ENCODE measurements at places on chromosomes 11 and 22.

DNA sequence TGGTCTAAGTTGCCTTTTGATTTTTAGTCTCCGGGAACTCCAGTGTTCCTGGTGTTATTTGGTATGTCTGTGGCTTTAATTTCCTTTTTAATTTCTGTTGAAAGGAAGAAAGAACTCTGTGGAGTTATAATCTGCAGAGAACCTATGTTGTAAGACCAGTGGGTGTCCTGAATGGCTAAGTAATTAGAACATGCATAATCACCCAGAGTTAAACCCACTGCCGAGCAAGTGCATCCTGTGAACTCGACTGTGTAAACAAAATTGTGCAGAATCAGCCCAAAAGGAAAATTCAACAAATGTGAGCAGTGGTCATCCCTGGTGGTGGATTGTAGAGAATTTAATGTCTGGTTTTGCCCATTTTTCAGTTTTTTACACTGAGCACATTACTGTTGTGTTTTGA, 162.5 kb downstream of the COMMD9 start:
- no peaks in the 10 kb centered on the region for H3K36me3 ChIP-seq
- no peak overlapping the region for H3K27ac ChIP-seq
- no peaks in the 10 kb centered on the region for H3K4me1 ChIP-seq
- DNase-seq = no peak
- peaks cover 9% of the 10 kb centered on the region for H3K27me3 ChIP-seq
- H3K4me3 ChIP-seq = no peak overlapping the region

DNA sequence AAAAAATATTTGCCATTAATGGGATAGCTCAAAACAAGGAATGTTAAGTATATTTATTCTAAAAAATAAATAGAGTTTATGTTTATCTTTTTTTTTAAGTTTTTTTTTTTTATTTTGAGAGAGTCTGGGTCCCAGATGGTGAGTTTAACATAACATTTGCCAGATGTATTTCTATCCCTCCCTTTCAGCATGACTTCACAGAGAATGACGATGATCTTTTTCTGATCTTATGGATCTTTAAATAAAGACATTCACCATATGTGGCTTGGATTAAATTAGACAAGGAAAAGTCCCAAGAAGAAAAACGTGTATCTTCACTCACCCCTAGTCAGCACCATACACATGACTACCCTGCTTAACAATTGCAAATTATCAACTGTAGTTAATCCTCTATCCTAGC, 839.8 kb upstream of the CNTN5 start:
- no peaks in the 10 kb centered on the region for H3K36me3 ChIP-seq
- H3K27me3 ChIP-seq = no peaks in the 10 kb centered on the region
- H3K27ac ChIP-seq = no peak overlapping the region
- no peak for DNase-seq
- H3K4me1 ChIP-seq = no peaks in the 10 kb centered on the region
- H3K4me3 ChIP-seq = no peak overlapping the region

- H3K27ac ChIP-seq = no peak overlapping the region
- H3K4me3 ChIP-seq = no peak overlapping the region
Measured at GRCh38 chr11:134155946-134156865, 67.6 kb downstream of the NCAPD3 start.

DNA sequence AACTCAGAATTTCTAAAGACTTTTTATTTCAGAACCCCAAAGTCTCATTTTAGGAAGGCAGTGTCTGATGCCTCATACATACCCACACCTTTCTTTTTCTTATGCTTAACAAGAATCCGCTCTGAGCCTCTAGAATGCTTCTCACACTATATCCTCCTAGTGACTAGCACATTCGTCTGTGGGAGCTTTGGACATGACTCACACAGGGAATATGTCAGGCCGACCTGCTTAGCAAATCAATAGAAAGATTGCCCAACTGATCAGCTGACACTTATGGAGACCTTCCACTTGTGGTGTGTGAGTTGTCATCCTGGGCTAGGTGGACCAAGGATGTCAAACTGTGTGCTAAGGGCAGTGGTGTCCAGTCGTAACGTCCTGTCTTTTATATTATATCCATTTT, 129.9 kb upstream of the TTC12 start:
- no peak overlapping the region for H3K27ac ChIP-seq
- no peak overlapping the region for H3K4me3 ChIP-seq
- no peaks in the 10 kb centered on the region for H3K4me1 ChIP-seq
- DNase-seq = no peak

GRCh38 chr22:49272546-49273125, 555.0 kb downstream of the BRD1 start:
- peaks cover 4% of the 10 kb centered on the region for H3K27me3 ChIP-seq
- no peaks in the 10 kb centered on the region for H3K4me1 ChIP-seq
- no peaks in the 10 kb centered on the region for H3K36me3 ChIP-seq
- H3K4me3 ChIP-seq = no peak overlapping the region

DNA sequence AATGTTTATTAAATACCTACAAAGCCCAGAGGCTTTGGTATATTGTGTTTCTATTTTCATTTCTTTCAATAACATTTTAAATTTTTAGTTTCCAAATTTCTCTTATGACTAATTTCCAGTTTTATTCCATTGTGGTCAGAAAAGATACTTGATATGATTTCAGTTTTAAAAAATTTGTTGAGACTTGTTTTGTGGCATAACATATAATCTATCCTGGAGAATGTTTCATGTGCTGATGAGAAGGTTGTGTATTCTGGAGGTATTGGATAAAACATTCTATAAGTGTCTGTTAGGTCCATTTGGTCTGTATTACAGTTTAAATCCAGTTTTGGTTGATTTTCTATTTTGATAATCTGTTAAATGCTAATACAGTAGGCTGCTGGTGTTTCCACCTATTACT, 9.8 kb upstream of the RAG1 start:
- no peak overlapping the region for H3K4me3 ChIP-seq
- H3K27me3 ChIP-seq = peaks cover 10% of the 10 kb centered on the region
- no peak for DNase-seq

GRCh38 chr11:43697679-43698078, 17.1 kb downstream of the HSD17B12 start:
- H3K27ac ChIP-seq = no peak overlapping the region
- no peaks in the 10 kb centered on the region for H3K4me1 ChIP-seq
- H3K36me3 ChIP-seq = peaks cover 22% of the 10 kb centered on the region
- H3K27me3 ChIP-seq = no peaks in the 10 kb centered on the region

- no peaks in the 10 kb centered on the region for H3K36me3 ChIP-seq
- no peaks in the 10 kb centered on the region for H3K4me1 ChIP-seq
- no peak overlapping the region for H3K4me3 ChIP-seq
- no peak overlapping the region for H3K27ac ChIP-seq
- H3K27me3 ChIP-seq = no peaks in the 10 kb centered on the region
Measured at GRCh38 chr11:90344546-90344945, 121.7 kb upstream of the CHORDC1 start.

GRCh38 chr11:114216796-114217180, 79.4 kb upstream of the NNMT start:
- H3K4me3 ChIP-seq = peak overlapping the region; percentile 13
- H3K27ac ChIP-seq = peak overlapping the region; percentile 24
- H3K36me3 ChIP-seq = no peaks in the 10 kb centered on the region
- DNase-seq = no peak
- H3K4me1 ChIP-seq = peaks cover 36% of the 10 kb centered on the region

GRCh38 chr11:13868710-13869397, 93.7 kb upstream of the SPON1 start:
- peaks cover 35% of the 10 kb centered on the region for H3K4me1 ChIP-seq
- H3K27ac ChIP-seq = peak overlapping the region; percentile 71
- DNase-seq = peak; percentile 25
- H3K36me3 ChIP-seq = no peaks in the 10 kb centered on the region
- H3K4me3 ChIP-seq = peak overlapping the region; percentile 31

GRCh38 chr11:27848423-27848822, 148.2 kb upstream of the BDNF start:
- H3K4me3 ChIP-seq = no peak overlapping the region
- H3K4me1 ChIP-seq = no peaks in the 10 kb centered on the region
- no peaks in the 10 kb centered on the region for H3K36me3 ChIP-seq
- H3K27me3 ChIP-seq = no peaks in the 10 kb centered on the region
- no peak for DNase-seq

GRCh38 chr11:65111159-65111743, 421 bp upstream of the TM7SF2 start:
- peak overlapping the region; percentile 92 for H3K4me3 ChIP-seq
- H3K4me1 ChIP-seq = peaks cover 34% of the 10 kb centered on the region
- no peak for DNase-seq

- no peak overlapping the region for H3K4me3 ChIP-seq
- DNase-seq = no peak
- peaks cover 43% of the 10 kb centered on the region for H3K36me3 ChIP-seq
- H3K27ac ChIP-seq = no peak overlapping the region
- no peaks in the 10 kb centered on the region for H3K27me3 ChIP-seq
Measured at GRCh38 chr11:3002871-3003270, 10.7 kb upstream of the NAP1L4 start.

- peaks cover 67% of the 10 kb centered on the region for H3K4me1 ChIP-seq
- H3K27me3 ChIP-seq = no peaks in the 10 kb centered on the region
- H3K4me3 ChIP-seq = peak overlapping the region; percentile 96
- peaks cover 72% of the 10 kb centered on the region for H3K36me3 ChIP-seq
Measured at GRCh38 chr11:128518493-128519207, 68.7 kb downstream of the ETS1 start.

- H3K27ac ChIP-seq = no peak overlapping the region
Measured at GRCh38 chr22:45525480-45525879, 22.8 kb downstream of the FBLN1 start.

GRCh38 chr22:17501679-17502285, 61.5 kb upstream of the SLC25A18 start:
- peaks cover 3% of the 10 kb centered on the region for H3K27me3 ChIP-seq
- H3K27ac ChIP-seq = no peak overlapping the region
- H3K36me3 ChIP-seq = no peaks in the 10 kb centered on the region
- peaks cover 4% of the 10 kb centered on the region for H3K4me1 ChIP-seq
- DNase-seq = peak; percentile 23
- no peak overlapping the region for H3K4me3 ChIP-seq

- no peak overlapping the region for H3K27ac ChIP-seq
- no peak overlapping the region for H3K4me3 ChIP-seq
- H3K36me3 ChIP-seq = no peaks in the 10 kb centered on the region
- H3K4me1 ChIP-seq = no peaks in the 10 kb centered on the region
Measured at GRCh38 chr11:44404301-44404700, 94.4 kb upstream of the ALX4 start.

DNA sequence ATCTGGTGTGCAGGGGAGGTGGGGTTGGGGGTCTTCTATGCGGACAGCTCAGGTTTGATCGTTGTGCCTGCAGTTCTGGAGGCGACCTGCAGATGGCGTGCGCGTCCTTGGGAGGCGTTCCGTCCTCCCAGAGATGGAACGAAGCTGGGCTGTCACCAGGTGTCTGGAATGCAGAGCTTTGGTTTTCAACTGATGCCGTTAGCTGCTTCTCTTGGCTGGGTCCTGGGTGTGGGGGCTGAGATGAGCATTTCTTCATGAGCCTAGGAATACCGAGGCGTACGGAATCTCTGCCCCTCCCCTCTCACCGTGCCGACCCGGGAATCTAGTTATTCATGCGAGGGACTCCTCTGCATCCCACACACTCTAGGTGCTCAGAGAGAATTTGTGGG, 98.6 kb downstream of the CEP164 start:
- H3K4me1 ChIP-seq = no peaks in the 10 kb centered on the region
- peak; percentile 44 for DNase-seq
- no peak overlapping the region for H3K4me3 ChIP-seq
- H3K27ac ChIP-seq = no peak overlapping the region
- peaks cover 3% of the 10 kb centered on the region for H3K27me3 ChIP-seq

DNA sequence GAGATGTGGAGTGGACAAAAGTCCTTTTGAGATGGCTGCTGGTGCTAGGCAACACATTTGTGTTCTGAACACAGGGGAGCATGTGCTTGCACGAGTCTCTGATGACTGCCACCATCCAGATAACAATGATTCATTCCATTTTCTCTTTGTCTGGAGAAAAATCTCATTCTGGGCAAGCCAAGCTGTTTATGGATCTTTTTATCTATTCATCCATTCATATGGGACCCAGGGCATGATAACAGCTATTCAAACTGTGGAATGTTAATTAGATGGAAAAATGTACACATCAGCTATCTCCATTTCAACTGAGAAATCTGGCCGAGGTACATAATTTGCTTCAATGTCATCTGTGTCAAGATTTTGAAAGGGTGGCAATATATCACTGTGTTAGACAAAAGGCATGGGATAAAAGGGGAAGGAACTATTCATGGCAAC, 117.5 kb upstream of the ZBED5 start:
- no peaks in the 10 kb centered on the region for H3K4me1 ChIP-seq
- H3K27me3 ChIP-seq = peaks cover 14% of the 10 kb centered on the region
- no peaks in the 10 kb centered on the region for H3K36me3 ChIP-seq

DNA sequence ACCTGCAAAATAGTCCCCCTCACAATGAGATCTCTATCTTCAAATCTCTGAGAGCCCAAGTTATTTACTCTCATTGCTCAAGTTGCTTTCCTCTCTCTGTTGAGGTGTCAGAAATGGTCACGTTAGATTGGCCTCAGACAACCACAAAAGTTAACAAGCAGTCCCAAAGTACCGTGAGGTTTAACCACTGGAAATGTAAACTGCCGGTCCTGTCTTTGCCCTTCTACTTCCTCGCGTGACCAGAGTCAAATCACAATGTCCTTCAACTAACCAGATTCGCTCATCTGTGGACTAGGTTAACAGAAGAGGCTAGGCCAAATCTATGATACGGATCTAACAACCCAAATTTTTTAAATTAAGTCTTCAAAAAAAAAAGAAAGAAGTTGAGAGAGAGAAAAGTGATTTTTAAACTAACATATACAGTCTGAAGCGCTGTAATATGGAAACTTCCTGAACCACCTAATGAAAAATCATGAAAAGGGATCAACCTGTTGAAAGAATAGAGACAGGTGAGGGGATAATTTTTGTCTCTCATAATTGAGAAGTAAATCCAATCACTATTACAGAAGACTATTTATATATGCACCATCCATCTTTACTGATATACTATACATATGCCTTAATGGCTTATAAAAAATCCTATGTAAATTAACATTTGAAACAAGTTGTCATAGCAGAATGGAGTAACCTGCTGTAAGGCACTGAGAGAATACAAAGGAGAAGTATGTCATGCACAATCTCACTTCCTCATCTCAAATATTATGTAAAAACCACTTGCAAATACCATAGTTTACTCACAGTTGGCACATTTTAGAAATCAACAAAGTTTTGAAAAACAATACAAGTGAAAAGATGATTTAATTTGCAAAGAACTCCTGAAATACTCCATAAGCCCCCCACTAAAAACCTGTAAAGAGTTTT, 3.3 kb upstream of the JAML start:
- no peaks in the 10 kb centered on the region for H3K27me3 ChIP-seq
- peak overlapping the region; percentile 83 for H3K27ac ChIP-seq
- H3K4me1 ChIP-seq = peaks cover 25% of the 10 kb centered on the region
- peaks cover 60% of the 10 kb centered on the region for H3K36me3 ChIP-seq

GRCh38 chr11:126585774-126586491, 230.4 kb downstream of the ST3GAL4 start:
- no peak overlapping the region for H3K27ac ChIP-seq
- no peaks in the 10 kb centered on the region for H3K4me1 ChIP-seq
- no peak for DNase-seq
- no peaks in the 10 kb centered on the region for H3K36me3 ChIP-seq
- H3K27me3 ChIP-seq = no peaks in the 10 kb centered on the region
- H3K4me3 ChIP-seq = no peak overlapping the region
